ENCODE measurements at places on chromosomes 4 and X.

GRCh38 chr4:16472537-16472936 lies 246.3 kb upstream of the TAPT1 start:
- DNase-seq, result no peak

DNA sequence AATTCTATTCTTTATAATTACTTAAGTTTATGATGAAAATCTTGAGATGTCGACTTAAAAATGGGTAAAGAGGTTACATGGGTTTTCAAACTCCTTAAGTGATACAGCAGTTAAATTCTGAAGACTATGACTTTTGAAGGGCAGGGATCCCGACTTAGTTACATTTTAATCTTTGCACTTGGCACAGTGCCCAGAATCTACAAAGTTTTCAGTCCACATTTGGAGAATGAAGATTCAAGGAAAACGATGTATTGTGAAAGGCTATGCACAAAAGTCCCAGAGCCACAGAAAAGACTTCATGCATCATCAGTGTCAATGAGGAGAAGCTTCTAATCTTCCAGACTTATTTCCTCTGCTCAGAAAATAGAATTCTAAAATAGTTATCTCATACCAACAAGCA lies 36.3 kb upstream of the GRPR start:
- DNase-seq, result no peak

DNA sequence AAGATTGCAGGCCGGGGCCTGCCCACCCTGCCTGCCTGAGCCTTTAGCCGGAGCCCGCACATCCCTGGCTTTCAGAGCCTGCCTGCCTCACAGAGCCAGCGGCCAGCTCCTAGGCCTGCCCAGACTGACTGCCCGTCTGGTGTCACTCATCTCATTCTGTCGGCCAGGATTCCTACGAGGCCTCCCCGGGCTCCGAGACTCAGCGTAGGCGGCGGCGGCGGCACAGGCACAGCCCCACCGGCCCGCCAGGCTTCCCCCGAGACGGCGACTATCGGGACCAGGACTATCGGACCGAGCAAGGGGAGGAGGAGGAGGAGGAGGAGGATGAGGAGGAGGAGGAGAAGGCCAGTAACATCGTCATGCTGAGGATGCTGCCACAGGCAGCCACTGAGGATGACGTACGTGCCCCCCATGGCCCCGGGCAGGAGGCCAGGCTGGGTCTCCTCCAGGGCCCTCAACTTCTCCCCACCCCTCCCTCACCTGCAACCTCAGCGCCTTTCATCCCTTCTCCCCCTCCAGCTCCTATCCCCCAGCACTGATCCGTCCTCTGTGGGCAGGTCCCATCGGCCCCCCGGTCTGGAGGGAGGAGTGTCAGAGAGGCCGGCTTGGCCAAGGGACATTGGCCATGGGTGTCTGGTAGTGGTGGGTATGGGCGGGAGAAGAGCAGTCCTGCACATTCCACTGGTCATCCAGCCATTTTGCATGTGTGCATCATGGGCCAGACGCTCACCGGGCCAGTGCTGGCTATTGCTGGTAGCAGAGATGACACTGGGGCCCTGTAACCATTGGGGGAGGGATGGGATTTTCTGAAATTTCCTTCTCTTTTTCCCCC lies 22.6 kb upstream of the UBA1 start:
- no peak for DNase-seq

GRCh38 chr4:8897251-8898167 lies 25.9 kb upstream of the HMX1 start:
- DNase-seq, result no peak

GRCh38 chr4:33746979-33747378 lies 2497.3 kb downstream of the ARAP2 start:
- no peak for DNase-seq

GRCh38 chrX:154600759-154601374 lies 15.9 kb downstream of the CTAG1A start:
- DNase-seq, result no peak

DNA sequence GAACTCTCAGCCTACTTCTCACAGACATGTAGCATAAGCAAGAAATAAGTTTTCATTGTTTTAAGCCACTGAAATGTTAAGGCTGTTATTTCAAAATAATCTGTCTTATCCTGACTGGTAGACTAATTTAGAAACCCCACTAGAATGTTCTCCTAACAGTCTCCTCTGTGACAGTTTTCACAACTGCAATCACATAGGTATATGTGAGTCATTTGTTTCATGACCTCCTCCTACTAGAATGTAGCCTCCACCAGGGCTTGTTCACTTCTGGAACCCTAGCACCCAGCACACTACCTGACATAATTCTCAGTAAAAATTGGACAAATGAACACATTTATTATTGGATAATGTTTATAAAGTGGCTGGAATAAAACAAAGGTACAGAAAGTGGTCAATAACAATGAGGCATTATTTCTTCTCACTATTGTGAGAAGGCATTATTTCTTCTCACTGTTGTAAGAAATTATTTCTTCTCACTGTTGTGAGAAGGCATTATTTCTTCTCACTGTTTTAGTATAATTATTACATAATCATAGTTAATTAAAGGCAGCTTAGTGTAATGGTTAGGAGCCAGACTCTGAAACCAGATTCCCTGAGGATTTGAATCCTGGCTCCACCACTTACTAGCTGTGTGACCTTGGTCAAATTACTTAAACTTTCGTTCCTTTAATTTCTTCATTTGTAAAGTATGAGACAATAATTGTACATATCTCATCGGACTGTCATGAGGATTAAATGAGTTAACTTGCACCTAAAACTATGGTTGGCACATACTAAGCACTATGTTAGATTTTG lies 251.5 kb downstream of the RASL11B start:
- no peak for DNase-seq

GRCh38 chr4:71050809-71051208 lies 57.4 kb downstream of the DCK start:
- DNase-seq, result no peak

- DNase-seq, result no peak
Observed at GRCh38 chr4:16067515-16067914, 16.3 kb downstream of the PROM1 start.

GRCh38 chr4:44257461-44257860 lies 191.1 kb downstream of the KCTD8 start:
- no peak for DNase-seq

DNA sequence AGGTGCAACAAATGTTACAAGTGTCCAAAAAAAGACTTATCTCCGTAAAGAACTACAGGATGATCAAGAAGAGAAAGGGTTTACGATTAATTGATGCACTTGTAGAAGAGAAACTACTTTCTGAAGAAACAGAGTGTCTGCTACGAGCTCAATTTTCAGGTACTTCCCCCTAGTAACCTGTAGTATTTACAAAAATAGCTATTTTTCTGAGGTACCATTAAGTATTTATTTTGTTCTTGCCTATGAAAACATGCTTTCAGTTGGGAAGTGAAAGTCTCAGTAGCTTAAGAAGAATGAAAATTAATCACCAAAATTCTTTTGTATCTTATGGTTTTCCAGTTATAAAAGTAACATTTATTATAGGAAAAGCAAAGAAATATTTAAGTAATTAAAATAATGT lies 5.9 kb downstream of the THAP9 start:
- DNase-seq, result no peak

DNA sequence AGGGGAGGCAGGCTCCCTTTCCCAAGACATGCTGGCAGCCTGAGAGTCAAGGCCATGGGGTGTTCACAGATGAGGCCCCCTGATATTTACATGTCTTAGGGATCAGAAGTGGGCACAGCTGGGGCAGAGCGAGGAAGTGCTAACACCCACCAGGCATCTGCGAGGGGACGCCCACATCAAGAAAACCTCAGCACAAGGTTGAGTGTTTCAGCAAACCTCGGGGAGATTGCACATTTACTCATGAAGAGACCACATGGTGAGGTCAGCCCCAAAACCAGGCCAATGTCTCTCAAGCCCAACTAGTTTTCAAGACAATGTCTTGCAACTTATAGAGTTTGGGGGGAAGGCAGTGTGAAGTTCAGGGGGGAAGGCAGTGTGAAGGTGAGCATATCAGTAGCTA lies 55.2 kb downstream of the CLNK start:
- DNase-seq, result no peak

DNA sequence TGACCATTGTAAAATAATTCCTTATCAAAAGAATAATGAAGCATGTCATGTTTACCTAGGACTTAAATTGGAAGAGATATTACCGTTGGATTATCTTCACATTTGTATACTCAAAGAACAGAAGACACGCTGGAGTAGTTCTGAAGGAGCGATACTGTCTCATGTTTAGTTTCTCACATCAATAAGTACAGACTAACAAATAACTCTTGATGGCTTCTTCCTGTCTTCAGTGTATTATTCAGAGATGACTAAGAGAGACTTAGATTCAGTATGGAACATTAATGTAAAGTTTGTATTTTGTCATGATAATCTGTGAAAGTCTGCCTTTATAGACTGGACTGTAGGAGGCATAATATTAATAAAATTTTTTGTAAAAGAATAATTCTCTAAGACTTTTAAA lies 72.7 kb downstream of the SPRY1 start:
- no peak for DNase-seq

DNA sequence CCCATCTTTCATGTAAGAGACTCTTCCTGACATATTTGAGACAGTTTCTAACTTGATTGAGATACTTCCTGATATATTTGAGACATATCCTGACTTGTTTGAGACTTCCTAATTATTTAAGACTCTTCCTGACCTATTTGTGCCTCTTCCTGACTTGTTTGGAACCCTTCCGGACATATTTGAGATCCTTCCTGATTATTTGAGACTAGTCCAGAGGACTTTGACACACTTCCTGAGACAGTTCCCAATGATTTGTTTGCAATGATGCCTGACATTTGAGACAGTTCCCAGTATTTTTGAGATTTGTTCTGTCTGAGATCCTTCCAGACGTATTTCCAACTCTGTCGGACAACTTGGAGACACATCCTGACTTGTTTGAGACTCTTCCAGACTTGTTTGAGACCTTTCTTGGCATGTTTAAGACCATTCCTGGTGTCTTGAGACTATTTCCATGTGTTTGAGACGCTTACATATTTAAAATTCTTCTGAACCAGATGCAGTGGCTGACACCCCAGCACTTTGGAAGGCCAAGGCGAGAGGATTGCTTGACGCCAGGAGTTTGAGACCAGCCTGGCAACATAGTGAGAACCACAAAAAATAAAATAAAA lies 118.9 kb upstream of the USP9X start:
- DNase-seq, result no peak

DNA sequence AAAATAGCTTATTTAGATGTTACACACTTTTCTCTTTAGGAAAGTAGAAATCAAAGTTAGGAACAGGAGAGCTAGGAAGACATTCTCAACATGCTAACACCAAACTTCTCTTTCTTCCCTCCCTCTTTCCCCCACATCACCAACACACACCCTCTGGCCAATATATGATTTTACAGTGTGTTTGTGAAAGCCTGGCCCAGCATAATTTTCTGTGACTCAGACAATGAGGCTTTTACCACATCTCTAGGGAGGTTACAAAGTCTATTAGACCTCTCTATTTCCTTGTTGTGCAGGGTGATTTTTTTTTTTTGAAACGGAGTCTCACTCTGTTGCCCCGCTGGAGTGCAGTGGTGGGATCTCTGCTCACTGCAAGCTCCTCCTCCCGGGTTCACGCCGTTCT lies 189.9 kb downstream of the AASDH start:
- no peak for DNase-seq

DNA sequence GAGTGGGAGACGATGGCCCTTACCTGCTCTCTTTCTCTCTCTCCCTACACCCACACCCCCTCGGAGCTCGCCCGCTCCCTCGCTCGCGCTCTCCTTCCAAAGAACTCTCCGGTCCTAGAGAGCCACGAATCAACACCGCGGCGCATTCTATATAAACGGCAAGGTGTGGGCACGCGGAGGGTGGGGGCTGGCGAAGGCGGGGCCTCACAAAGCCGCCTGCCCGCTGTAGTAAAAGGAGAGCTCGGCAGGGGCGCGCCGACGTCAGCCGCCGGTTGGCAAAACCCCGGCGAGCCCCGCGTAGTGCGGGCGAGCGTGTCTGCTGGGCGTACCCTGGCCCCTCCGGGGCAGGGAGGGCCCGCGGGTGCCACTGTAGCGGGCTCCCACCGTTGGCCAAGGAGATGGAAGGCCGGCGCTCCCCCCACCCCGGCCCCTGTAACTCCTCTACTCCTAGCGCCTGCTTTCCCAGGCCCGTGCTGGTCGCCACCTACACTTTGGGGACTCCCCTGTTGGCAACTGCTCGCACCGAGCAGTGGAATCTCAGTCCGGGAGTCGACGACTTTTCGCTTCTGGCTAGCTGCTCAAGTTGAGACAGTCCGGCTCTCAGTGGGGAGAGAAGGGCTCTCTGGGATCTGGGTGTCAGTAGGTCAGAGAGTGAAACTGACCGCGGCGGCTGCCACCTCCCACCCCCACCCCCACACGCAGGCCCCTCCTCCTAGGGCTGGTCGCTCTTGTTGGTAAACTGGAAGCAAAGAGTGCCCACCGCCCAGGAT lies 325.5 kb upstream of the F9 start:
- DNase-seq, result no peak

DNA sequence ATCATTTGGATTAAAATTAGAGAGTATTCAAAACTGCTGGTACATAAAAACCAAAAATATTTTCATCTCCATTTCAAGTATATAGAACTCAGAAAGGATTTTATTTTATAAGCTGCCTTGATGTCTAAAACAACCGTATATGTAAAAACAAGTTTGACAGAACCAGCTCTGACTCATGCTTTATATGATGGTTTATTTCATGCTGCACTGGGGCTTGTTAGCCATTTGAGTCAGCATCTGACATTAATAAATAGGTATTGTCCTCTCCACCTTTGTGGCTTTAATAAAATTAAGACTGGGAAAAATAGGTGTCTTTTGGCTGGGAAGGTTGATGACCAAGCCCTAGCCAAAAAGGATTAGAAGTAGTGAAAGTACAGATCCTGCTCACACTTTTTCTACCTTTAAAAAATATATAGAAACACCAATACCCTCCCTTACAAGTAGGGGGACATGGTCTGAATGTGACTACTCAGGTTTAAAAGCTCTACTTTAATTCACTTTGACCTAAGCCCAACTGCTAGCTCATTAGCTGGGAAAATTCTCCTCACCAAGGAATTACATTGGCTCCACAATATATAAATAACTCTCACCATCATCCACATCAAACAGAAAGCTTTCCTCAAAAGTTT lies 228.1 kb downstream of the ADAMTS3 start:
- DNase-seq, result no peak

DNA sequence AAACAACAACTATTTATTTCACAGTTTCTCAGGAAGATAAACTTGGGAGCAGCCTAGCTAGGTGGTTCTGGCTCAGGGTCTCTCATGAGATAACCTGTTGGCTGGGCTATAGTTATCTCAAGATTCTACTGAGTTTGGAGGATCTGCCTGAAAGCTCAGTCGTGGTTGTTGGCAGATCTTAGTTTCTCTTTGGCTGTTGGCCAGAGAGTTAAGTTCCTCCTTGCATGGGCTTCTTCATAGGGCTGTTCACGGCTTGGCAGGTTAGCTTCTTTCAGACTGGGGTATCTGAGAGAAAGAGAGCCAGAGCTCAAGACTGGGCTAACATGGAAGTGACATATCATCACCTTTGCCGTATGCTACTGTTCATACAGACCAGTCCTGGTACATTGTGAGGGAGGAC lies 28.7 kb downstream of the SEC24B start:
- DNase-seq, result no peak

All from thoracic aorta (tissue), 2 donors.